ENCODE measurements at places on chromosomes 4 and X.

- no peak for DNase-seq
Measured at GRCh38 chrX:75155447-75155826, 646 bp downstream of the ABCB7 start.

DNA sequence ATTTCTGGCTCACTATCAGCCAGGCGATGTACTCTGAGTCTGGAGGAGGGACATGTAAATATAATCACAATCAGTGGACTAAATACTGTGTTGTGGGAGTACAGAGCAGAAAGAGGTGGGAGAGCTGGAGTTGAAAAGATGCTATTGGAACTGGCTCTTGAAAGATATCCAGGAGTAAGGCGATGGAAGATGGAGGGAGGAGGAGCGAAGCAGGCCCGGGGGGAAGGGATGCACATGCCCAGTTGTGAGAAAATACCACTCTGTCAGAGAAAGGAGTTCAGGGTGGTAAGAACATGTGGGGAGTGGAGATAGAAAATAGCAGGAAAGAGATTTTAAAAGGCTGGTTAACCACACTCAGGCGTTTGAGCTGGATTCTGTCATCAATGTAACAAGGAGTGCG lies 216.9 kb upstream of the ETNPPL start:
- no peak for DNase-seq

GRCh38 chr4:43277003-43277402 lies 384.5 kb downstream of the GRXCR1 start:
- DNase-seq, result no peak

DNA sequence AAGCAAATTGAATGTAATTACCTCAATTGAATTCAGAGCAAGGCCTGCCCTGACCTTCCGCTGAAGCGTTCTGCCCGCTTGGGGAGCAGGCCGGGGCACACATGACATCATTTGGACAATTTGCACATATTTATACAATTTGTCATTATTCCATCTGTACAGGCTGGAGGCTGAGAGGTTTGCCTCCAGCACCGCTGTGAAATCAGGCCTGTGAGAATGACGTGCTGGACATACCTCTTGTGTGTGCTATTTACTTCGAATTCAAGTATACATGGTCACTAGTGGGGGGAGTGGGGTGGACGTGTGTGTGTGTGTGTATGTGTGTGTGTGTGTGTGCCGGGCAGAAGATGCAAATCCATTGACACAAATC lies 285.6 kb downstream of the SHOX start:
- DNase-seq, result no peak

- no peak for DNase-seq
Measured at GRCh38 chrX:29788991-29789699, 426.2 kb upstream of the MAGEB2 start.

GRCh38 chr4:41268721-41269517 lies 12.2 kb downstream of the UCHL1 start:
- DNase-seq, result no peak

DNA sequence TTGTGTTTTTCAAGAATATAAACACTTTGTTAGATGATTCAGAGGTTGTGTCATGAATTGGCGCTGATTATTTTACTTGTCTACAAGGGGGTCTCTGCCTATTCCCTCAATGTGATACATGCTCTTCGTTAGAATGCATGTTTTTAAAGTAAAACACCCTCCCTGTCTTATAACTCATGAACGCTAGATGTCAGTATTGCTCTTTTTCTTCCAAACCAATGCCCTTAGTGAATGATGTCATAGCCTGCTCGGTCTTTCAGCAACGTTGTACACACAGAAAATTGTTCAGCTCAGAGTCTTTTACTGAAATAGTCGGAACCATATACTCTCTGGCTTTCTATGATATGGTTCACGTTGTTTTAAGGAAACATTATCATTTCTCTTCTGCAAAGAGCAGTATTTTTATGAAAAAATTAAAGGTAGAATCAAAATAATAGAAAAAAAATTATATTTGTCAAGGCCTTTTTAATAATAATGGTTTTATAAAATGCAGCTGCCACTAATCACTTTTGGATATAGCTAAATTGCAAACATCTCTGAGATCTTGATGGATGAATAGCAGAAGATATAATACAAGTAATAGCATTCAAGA lies 292.9 kb downstream of the TLL1 start:
- peak; percentile 58 for DNase-seq

GRCh38 chr4:105838082-105838481 lies 57.2 kb upstream of the NPNT start:
- no peak for DNase-seq
